ENCODE measurements at places on chromosomes 4 and X. TPM values are rescaled to one million over a fixed set of nuclear protein-coding genes. Genes with fewer than 3 reads are reported as not detected.

DNA sequence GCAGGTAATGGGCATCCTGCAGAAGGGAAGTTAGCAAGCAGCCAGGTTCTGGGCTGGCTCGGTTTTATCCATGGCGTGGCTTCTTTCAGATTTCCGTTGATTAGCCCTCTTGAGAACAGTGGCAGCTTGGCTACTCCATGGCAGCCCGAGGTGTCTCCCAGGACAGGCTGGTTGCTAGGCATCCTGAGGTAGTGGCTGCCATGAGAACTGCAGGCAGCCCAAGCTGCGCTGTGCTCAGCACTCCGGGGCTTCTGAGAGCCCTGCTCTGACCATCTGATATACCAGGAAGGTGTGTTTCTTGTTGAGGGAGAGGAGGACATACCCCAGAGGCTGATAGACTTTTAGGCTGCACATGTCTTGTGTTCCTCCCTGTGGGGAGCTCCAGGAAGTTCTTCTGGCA, 253.4 kb upstream of the CASK start:
- H3K36me3 ChIP-seq = no peaks in the 10 kb centered on the region
- H3K27ac ChIP-seq = no peak overlapping the region
- H3K4me1 ChIP-seq = no peaks in the 10 kb centered on the region
- no peak for DNase-seq
- no peaks in the 10 kb centered on the region for H3K27me3 ChIP-seq

GRCh38 chrX:78946178-78946931, 1.2 kb downstream of the P2RY10 start:
- H3K27me3 ChIP-seq = no peaks in the 10 kb centered on the region
- H3K4me3 ChIP-seq = peak overlapping the region; percentile 43
- peak overlapping the region; percentile 29 for H3K27ac ChIP-seq
- no peaks in the 10 kb centered on the region for H3K4me1 ChIP-seq

DNA sequence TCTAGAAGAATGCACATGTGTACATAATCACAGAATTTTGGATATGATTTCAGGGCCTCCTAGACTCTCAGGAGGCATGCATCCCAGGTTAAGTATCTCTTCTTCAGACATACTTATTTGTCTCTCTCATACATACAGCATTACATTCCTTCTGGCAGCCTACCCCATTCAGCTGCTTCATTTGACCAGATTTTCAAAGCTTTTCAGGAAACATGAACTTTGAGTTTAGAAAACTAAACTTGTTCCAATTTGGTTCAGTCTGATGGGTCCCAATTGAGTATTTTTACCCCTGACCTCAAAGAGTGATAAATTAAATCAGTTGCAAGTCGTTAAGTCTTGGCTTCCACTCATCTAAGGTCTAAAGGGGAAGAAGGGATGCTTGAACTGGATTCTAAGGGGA, 330.9 kb downstream of the ARHGAP24 start:
- no peaks in the 10 kb centered on the region for H3K27me3 ChIP-seq
- H3K27ac ChIP-seq = no peak overlapping the region
- no peak overlapping the region for H3K4me3 ChIP-seq
- no peaks in the 10 kb centered on the region for H3K4me1 ChIP-seq
- H3K36me3 ChIP-seq = no peaks in the 10 kb centered on the region

DNA sequence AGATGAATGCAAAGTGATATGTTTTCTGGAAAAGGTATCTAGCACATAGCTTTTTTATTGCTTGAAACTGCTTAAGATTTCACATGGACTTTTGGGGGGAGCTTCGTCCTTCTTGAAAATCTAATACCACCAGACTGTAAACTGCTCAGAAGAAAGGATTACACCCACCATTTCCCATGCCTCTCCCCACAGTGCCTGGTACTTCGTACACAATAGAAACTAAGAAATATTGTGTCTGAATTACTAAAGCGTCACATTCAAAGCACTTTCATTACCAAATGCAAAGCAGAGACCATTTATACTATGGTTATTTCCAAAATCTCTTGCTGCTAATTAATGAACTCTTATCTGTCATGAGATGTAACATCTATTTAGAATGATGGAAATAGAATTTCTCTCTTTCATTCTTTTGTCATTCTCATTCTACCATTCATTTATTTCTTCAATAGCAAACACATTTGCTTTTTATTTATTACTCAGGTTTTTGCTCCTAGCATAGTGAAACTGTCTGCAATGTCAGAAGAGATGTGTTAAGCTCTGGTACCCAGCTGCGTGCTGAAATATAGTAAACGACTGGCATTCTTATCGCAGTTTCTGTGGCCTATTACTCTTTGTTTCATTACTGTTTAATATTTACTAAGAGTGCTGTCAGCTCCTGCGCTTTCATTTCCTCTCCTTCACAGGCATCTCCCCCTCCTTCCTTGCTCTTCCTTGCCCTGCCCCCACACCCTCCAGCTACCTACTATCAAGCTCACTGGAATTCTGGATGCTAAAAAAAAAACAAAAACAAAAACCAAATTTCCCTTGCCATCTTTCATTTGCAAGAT, 51.4 kb upstream of the RAPGEF2 start:
- H3K27ac ChIP-seq = no peak overlapping the region
- no peaks in the 10 kb centered on the region for H3K4me1 ChIP-seq
- H3K36me3 ChIP-seq = no peaks in the 10 kb centered on the region
- H3K27me3 ChIP-seq = no peaks in the 10 kb centered on the region
- H3K4me3 ChIP-seq = no peak overlapping the region

ZNF827 gene
- 11.0 TPM for total RNA-seq

- no peak overlapping the region for H3K4me3 ChIP-seq
- no peaks in the 10 kb centered on the region for H3K36me3 ChIP-seq
- H3K27me3 ChIP-seq = no peaks in the 10 kb centered on the region
- H3K27ac ChIP-seq = no peak overlapping the region
Measured at GRCh38 chrX:141638550-141638949, 49.0 kb downstream of the SPANXA2 start.

DNA sequence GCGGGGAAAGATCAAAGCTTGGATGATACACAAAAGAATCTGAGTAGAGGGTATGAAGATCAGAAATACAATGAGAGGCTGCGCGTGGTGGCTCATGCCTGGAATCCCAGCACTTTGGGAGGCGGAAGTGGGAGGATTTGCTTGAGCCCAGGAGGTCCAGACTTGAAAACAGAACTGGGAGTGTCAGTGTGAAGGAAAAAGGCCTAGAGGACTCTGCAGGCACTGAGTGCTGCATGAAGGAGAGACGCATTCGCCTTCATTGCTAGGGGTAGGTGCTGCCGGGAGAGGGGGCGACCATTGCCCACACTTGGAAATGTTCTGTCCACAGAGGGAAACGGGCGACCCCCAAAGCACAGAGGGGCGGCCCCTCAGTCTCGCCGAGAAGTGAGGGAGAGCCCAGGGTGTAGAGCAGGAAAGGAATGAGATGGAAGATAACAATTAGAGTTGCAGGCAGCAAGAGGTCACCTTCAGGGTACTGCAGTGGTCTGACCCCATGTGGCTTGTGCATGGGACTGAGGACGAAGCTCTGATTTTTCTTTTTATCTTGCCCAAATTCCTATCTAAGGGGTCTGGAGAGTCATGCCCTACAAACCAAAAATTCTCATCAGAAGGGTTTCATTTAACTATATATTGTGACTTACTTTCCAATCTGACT, 31.8 kb upstream of the ARSD start:
- no peak for DNase-seq
- H3K4me3 ChIP-seq = no peak overlapping the region
- H3K36me3 ChIP-seq = no peaks in the 10 kb centered on the region
- H3K27ac ChIP-seq = no peak overlapping the region
- no peaks in the 10 kb centered on the region for H3K27me3 ChIP-seq

- H3K27me3 ChIP-seq = no peaks in the 10 kb centered on the region
- DNase-seq = no peak
- H3K36me3 ChIP-seq = peaks cover 5% of the 10 kb centered on the region
- no peak overlapping the region for H3K27ac ChIP-seq
Measured at GRCh38 chr4:74254386-74254785, 53.9 kb upstream of the EPGN start.

NAT8L gene
- under 0.01 TPM for total RNA-seq

DNA sequence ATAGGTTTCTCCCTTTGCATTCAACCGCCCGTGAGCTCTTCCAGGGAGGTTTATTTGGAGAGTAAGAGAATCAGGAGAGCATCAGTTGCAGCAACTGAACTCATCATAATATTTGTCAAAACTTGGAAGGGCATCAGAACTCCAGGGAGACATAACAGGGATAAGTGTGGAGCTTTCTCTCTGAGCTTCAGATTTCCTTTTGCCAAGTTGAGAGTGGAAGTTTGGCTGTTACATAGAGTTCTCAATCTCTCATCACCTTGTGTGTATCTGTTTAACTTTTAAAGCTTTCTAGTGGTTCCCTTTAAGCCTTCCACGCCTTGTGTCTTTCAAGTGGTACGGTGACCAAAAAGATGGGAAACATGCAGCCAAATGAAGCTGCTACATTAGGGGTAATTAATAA, 18.8 kb downstream of the BMP3 start:
- no peak overlapping the region for H3K4me3 ChIP-seq
- H3K36me3 ChIP-seq = no peaks in the 10 kb centered on the region
- no peak for DNase-seq
- H3K27ac ChIP-seq = no peak overlapping the region
- no peaks in the 10 kb centered on the region for H3K4me1 ChIP-seq

DNA sequence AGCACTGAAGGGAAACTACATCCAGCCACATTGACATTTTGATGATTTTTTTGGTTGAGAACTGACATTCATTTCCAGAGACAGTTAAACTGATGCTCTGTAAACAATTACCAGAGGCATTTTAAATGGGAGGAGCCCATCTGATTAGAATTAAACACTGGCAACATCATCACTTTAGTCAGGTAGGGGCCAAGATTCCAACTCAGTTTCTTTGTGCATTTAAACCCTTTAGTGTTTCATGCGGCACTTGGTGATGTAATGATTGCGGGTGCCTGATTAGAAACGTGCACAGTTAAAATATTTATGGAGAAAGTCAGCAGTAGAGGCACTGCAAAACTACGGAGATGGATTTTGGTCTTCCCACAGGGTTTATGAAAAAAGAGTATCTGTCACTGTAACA, 16.1 kb downstream of the TNIP3 start:
- no peaks in the 10 kb centered on the region for H3K27me3 ChIP-seq
- DNase-seq = no peak
- H3K36me3 ChIP-seq = no peaks in the 10 kb centered on the region
- H3K4me1 ChIP-seq = no peaks in the 10 kb centered on the region

- no peaks in the 10 kb centered on the region for H3K27me3 ChIP-seq
- no peaks in the 10 kb centered on the region for H3K4me1 ChIP-seq
- no peak for DNase-seq
- no peaks in the 10 kb centered on the region for H3K36me3 ChIP-seq
- no peak overlapping the region for H3K4me3 ChIP-seq
- no peak overlapping the region for H3K27ac ChIP-seq
Measured at GRCh38 chr4:60216752-60217151, 983.4 kb upstream of the ADGRL3 start.

DNA sequence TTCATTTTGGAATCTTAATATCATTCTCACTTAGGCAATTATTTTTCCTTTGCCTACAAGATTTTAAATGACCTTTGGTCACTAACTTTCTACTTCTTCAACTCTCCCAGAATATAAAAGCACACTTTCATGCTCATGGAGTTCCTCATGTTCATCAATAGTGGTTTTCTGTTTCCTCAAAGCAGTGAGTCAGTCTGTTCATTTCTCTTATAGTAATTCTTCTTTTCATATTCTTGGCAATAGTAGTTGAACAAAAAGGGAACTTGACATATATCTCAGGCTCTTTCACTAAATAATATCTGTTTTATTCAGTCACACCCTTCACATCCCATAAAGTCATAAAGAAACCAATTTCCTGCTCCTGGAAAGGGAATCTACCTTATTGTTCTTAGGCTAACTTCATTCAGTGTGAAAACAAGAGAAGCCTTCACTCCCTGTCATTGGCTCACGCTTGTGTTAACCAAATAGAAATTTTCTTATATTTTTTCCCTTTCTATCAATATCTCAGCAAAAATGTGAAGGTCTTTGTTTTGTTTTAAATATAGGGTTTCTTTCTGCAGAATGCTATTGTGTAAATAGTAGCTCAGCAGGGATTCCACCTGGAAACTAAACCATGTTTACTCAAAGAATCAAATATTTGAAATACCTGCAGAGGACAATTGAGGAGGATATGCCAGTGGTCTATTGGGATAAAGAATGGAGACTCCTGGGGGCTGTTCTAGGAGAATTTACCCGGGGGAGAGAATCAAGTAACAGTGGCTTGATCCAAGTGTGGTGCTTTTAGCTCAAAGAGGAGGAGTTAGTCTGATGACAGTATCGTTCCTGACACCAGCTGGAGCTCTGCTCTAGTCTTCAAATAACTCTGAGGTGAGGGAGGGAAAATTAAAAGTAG, 13.4 kb upstream of the TNIP3 start:
- no peaks in the 10 kb centered on the region for H3K4me1 ChIP-seq
- no peak for DNase-seq
- H3K4me3 ChIP-seq = no peak overlapping the region

DNA sequence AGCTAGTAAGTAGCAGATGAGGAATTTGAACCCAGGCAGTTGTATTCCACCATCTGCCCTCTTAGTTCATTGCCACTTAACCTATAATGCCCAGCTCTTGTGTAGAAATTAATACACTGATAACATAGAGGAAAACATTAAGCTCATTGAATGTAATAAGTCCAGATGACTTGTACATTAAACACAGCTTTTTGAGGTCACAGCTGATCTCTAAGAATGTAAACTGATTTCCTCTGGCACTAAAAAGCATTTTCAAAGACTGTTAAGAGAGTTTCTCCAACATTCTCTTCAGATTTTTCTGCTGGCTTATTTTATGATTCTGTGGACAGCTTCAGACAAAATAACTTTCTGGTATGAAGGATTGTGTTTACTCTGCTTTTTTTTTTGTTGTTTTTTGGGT, 42.7 kb downstream of the HPRT1 start:
- H3K27me3 ChIP-seq = no peaks in the 10 kb centered on the region
- no peak overlapping the region for H3K4me3 ChIP-seq
- DNase-seq = no peak
- H3K36me3 ChIP-seq = no peaks in the 10 kb centered on the region
- H3K27ac ChIP-seq = no peak overlapping the region
- no peaks in the 10 kb centered on the region for H3K4me1 ChIP-seq

DNA sequence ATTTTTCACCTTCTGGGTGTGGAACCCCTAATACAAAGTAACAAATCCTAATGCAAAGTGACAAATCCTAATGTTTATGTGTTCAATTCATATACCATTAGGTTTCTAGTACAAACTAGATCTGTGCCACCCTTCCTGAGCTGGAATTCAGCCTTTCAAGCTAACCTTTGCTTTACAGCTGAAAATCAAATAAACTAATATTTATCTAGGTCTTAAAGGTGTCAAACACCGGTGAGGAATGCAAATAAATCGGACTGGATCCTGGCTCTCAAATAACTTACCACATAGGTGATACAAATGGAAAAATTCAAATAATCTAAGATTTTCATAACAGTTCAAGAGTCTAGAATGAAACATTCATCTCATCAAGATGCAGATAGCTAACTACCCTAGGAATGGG, 11.6 kb downstream of the IRF2 start:
- H3K27ac ChIP-seq = no peak overlapping the region
- peaks cover 4% of the 10 kb centered on the region for H3K4me1 ChIP-seq
- no peak overlapping the region for H3K4me3 ChIP-seq
- H3K36me3 ChIP-seq = no peaks in the 10 kb centered on the region
- DNase-seq = no peak
- H3K27me3 ChIP-seq = no peaks in the 10 kb centered on the region

FIP1L1 gene
- total RNA-seq = 31.3 TPM

TACC3 gene
- 41.3 TPM for total RNA-seq

- H3K27ac ChIP-seq = no peak overlapping the region
- DNase-seq = no peak
- no peaks in the 10 kb centered on the region for H3K27me3 ChIP-seq
- H3K4me3 ChIP-seq = no peak overlapping the region
- no peaks in the 10 kb centered on the region for H3K36me3 ChIP-seq
Measured at GRCh38 chrX:131782646-131783045, 238.8 kb downstream of the OR13H1 start.

All from esophagus squamous epithelium (tissue), 5 donors.